ENCODE measurements at places on chromosomes 1 and 21.
A peak's percentile ranks its signal among the peaks of the same experiment; 100 is the strongest.

DNA sequence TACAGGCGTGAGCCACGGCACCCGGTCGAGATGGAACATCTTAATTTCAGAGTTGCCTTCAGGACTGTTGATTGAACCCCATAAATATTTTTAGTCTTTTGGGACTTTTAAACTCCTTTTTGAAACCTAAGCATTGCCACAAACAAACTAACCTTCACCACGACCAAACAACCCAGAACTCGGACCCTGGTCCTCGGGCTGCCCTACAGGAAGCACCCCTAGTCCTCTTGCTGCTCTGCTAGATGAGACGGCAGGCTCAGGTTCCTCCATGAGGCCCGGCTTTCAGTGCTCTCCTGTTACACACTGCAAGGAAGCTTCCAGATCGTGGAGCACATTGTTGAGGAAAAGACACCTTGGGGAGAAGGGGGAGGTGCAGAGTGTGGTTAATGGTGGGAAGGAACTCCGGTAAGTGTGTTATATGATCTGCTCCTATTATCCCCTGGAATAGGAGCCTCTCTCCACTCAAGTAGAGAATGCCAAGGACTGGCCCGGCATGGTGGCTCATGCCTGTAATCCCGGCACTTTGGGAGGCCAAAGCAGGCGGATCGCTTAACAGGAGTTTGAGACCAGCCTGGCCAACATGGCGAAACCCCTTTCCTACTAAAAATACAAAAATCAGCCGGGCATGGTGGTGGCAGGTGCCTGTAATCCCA lies 5.7 kb downstream of the EPHX1 start:
- no peak for DNase-seq

DNA sequence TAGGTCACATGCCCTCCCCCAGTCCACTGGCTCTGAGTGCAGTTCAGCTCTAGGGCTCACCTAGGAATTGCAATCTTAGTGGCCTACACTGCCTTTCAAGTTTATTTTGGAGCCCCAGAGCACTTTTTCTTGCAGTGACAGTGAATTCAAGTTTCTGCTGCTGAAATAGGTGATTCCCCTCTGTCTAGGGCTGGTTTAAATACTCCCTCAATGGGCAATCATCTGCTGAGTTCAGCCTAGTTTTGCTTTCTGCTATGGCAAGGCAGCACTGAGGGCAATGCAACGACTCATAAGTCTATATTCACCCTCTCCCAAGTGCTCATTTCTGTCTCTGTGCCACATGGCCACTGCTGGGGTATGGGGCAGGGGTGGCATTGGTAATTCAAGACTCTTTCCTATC lies 472.6 kb upstream of the RGS18 start:
- no peak for DNase-seq

DNA sequence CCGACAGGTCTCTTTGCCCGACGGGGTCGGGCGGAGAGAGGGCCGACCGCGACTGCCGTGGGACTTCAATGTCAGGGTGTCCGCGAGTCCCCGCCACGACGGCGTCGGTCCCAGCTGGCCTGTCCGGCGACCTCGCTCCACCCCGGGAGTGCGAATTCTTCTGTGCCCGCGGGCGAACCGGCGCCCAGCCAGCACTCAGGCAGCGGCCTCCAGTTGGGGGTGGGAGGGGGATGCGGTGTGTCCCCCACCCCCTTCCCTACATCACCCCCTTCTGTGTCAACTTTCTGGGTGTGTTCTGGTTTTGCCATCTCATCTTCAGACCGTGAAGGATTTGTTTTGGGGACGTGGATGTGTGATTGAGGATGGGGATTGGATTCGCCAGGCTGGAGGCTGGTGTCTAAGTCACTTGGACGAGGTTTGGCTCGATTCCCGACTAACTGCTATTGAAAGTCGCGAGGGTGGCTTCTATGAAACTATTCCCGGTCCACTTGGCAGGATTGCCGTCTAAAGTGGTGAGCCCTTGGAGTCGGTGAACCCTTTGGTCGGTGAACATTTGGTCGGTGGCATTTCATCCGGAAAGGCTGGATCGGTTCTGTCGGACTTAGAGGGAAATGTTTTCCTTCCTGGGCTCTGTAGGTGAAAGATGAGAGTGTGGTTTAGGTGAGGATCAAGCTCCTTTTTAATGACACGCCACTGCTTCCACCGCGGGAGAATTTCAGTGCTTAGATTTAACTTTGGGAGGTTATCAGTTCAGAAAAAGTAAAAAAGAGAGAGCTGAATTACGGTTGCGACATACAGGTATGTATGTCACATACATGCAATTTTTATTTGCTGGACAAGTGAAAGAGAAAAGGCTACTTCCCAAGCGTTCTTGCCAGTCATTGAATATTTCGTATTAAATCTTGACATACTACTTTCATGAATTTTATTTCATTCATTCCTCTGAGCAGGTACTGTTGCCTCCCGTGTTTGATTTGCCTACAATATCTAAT lies 771 bp downstream of the ABCD3 start:
- DNase-seq = peak; percentile 73

DNA sequence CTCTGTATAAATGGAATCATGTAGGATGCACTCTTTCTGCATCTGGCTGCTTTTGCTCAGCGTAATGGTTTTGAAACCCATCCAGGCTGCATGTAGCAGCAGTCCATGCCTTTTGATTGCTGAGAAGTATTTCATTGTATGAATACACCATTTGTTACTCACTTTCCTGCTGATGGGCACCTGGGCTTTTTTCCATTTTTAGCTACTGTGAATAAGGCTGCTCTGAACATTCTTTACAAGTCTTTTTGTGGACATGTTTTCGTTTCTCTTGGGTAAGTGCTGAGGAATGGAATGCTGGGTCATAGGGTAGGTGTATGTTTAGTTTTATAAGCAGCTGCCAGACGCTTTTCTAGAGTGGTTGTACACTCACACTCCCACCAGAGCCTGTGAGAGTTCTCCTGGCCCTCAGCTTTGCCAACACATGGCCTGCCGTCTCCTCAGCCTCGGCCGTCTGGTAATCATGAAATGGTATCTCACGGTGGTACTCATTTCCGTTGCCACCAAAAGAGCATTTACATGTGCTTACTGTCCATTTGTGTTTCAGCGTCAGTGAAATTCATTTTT lies 22.7 kb downstream of the SLX9 start:
- DNase-seq = no peak

DNA sequence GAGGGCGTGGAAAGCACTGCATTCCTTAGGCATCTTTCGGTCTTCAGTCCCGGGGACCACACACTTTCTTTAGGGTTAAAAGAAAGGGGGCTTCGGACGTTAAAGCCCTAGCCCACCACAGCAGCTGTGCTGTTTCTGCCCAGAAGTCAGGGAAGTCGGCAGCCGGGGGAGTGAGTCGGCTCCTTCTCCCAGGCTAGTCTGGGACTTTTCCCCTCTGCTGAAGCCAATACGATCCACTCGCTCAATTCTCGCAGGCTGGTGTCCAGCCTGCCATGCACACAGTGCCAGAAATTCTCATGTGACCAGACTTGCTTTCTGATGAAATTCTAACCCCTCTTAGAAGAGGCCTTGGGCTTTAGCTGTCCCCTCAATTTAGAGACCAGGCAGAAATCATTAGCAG lies 67.7 kb downstream of the BCAR3 start:
- DNase-seq = no peak

DNA sequence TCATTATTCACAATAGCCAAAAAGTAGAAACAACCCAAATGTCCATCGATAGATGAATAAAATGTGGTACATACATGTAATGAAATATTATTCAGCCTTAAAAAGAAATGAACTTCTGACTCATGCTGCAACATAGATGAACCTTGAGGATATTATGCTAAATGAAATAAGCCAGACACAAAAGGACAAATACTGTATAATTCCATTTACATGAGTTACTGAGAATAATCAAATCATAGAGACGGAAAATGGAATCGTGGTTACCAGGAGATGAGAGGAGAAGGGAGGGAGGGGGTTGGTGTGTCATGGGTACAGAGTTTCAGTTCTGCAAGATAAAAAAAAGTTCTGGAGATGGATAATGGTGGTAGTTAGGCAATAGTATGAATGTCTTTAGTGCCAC lies 184.1 kb downstream of the PSMG1 start:
- no peak for DNase-seq

DNA sequence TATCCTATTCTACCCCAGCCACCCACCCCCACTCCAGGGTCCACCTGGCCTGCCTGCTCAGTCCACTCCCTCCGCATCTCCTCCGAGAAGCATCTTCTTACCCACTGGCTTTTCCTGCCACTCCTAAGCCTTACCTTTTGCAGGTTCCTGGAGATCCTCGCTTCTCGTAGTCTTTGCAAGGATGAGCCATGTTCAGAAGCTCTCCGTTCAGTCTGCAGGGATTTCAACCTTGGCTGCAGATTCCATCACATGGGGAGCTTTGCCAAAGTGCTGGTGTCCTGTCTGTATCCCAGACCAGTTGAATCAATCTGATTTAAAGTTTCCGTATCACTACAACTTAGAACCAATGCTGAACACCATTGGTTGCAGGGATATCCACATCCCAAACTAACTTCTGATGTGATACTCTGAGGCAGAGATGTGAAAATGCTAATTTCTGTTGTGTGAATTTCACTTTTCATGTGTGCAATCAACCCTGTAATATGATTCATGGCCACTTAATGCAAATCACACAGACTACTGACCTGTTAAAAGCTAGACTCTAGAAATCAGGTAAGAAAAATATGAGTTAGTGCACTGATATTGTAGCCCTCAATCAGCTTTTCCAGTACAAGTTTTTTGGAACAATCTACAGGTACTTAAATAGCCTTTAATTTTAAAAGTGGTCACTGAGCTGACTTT lies 61.9 kb downstream of the CAPN2 start:
- no peak for DNase-seq

DNA sequence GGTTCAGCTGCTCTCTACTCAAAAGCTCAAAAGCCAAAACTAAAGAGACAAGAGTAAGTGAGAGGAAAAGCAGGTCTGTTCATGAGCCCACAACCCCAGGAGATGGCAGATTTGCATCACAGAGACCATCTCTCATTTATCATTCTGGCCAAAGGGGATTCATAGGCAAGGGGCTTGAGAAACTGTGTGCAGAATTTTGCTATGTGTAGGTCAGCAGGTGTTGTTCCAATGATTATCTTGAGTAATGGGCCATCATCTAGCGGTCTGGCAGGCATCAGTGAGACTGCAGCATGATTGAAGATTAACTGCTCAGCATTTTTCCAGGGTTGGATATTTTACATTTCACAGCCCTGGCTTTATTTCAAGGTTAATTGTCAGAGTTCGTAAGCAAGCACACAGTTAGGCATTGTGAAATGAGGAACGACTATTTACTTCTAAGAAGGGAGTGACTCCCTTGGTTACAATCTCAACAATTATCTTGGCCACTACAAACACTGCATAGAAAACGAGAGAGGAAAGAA lies 1204.6 kb upstream of the TMPRSS15 start:
- DNase-seq = peak; percentile 57

Data from NCI-H1105 treated with DMSO at 0.1 percent for 48 hours (cell line).